ENCODE measurements at places on chromosomes 12 and 14.

- DNase-seq = no peak
These were observed 15.4 kb downstream of the PAPLN start for GRCh38 chr14:73252491-73253322.

DNA sequence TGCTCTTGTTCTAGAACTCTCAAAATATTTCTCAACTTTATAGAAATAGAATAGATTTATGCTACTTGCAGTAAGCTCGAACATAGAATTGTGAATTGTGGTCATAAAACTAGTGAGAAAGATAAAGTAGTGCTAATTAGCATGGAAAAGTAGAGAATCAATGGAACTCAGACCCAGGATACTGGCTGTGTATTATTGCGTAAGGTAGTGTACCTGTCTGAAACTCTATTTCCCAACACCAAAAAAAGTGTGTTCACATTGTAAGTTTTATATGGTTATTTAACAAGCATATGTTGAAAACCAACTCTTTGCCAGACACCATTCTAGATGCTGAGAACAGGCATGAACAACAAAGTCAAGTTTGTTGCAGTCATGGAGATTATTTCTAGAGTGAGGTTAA is 720.5 kb upstream of the ATXN7L3B start:
- DNase-seq = no peak

DNA sequence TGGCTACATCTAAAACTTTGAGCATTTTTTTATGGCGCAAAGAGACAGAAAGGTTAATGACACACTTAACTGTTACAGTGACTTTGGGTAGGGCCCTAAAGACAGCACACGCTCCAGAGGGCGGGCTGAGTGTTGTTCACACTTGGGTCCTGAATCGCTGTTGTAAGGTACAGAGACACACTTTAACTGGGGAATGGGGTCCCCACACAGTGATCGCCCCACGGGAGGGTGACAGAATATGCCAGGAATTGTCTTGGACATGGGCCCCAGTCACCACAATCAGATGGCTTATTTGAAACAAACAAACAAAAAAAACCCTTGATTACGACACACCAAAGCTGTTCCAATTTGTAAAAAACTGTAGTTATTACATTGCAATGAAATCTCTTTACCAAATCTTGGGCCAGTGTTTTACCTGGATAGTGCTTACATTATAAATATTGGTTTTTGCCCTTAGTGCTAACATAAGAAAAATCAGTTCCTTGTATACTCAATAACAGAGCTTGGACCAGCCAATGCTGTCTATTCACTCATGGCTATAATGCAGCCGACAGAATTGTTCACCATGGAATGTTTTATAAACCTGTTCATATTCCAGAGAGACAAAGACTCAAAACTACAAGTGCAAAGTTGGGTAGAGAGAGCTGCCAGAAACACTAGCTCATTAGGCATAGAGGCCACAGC is 28.3 kb downstream of the KCTD10 start:
- DNase-seq = no peak

GRCh38 chr12:80912901-80913770 is 24.6 kb downstream of the LIN7A start:
- DNase-seq = no peak

DNA sequence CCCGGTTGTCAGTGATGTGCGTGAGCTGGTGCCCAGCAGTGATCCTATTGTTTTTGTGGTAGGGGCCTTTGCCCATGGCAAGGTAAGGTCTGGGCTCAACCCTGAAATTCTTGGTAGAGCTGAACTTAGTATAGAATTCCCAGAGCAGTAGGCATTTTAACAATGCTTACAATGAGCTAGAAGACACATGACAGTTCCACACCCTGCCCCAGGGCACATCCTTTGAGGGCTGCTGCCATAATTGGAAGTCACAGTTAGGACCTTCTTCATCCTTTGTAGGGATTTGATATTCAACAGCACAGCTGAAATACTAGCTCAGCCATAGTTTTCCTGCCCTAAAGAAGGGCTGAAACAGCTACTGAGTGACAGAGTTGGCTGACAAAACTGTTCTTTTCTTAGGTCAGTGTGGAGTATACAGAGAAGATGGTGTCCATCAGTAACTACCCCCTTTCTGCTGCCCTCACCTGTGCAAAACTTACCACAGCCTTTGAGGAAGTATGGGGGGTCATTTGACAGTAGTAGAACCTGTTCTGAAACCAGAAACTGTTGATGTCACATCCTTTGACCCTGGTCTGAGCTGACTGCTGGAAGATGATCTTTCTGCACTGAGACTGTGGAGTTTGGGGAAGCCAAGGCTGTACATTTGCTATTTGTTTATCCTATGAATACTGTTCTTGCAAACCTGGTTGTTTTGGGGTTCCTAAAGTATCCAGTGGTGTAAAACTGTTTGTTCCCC is 4.8 kb downstream of the EMG1 start:
- DNase-seq = no peak

Measured in DND-41 (cell line).